ENCODE measurements at places on chromosomes 3 and 15. TPM values are rescaled to one million over a fixed set of nuclear protein-coding genes. Genes with fewer than 3 reads are reported as not detected.

ANKDD1A gene
- 6.7 TPM for polyA plus RNA-seq

ANKUB1 gene
- not detected for polyA plus RNA-seq

DNAJC13 gene
- 9.4 TPM for polyA plus RNA-seq

NLGN1 gene
- polyA plus RNA-seq, result 4.4 TPM

LRRC2 gene
- 4.0 TPM for polyA plus RNA-seq

SOX14 gene
- polyA plus RNA-seq, result 0.39 TPM

P2RY1 gene
- 15.2 TPM for polyA plus RNA-seq

HIGD2B gene
- 0.45 TPM for polyA plus RNA-seq

ZNF620 gene
- 14.1 TPM for polyA plus RNA-seq

GRCh38 chr3:195008816-195009215 is 262.1 kb downstream of the XXYLT1 start:
- no peak overlapping the region for H3K4me3 ChIP-seq
- no peak for DNase-seq
- H3K36me3 ChIP-seq, result no peaks in the 10 kb centered on the region
- no peak overlapping the region for H3K27ac ChIP-seq

GRCh38 chr15:99722406-99722805 is 10.8 kb downstream of the LYSMD4 start:
- DNase-seq, result no peak
- H3K27ac ChIP-seq, result no peak overlapping the region
- no peak overlapping the region for H3K4me3 ChIP-seq
- H3K36me3 ChIP-seq, result no peaks in the 10 kb centered on the region

- H3K4me3 ChIP-seq, result no peak overlapping the region
- DNase-seq, result no peak
- no peaks in the 10 kb centered on the region for H3K27me3 ChIP-seq
These were observed 39.4 kb downstream of the RAB6B start for GRCh38 chr3:133856316-133856715.

DNA sequence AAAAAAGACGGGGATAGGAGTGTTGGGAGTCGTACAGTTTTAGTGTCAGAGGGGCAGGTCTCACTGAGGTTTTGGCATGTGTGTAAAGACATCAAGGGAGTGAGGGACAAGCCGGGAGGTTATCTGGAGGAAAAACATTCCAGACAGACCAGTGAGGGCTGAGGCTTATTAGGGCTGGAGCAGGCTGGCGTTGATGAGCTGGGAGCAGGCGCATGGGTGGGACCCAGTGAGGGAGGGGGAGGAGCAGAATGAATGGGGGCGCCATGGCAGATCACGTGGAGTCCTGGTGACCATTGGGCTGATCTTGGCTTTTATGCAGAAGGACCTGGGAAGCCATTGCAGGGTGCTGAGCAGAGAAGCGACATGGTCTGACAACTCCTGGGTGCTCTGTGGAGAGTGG is 180.2 kb downstream of the SLCO3A1 start:
- DNase-seq, result no peak
- no peaks in the 10 kb centered on the region for H3K36me3 ChIP-seq
- H3K27me3 ChIP-seq, result no peaks in the 10 kb centered on the region
- peaks cover 21% of the 10 kb centered on the region for H3K4me1 ChIP-seq
- H3K27ac ChIP-seq, result no peak overlapping the region
- H3K4me3 ChIP-seq, result no peak overlapping the region

GRCh38 chr3:142500211-142500610 is 52.4 kb upstream of the XRN1 start:
- H3K27me3 ChIP-seq, result no peaks in the 10 kb centered on the region
- no peaks in the 10 kb centered on the region for H3K4me1 ChIP-seq
- no peak overlapping the region for H3K4me3 ChIP-seq
- H3K36me3 ChIP-seq, result no peaks in the 10 kb centered on the region
- H3K27ac ChIP-seq, result no peak overlapping the region

DNA sequence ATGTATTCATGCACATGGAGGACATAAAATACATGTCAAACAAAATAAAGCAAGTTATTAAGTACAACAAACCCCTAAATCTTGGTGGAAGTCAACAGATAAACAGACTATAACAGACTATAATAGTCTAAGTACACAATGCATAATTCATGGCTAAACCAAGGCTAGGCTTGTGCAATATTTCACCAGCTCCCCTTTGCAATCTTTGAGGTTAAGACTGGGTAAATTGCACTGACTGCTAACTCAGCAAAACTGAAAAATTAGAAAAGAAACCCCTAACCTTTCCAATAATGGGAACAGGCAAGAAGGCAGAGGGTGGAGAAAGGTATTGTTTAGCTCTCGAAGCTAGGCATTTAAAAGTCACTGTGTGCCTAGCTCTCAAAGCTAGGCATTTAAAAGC is 304.9 kb upstream of the WNT5A start:
- no peaks in the 10 kb centered on the region for H3K4me1 ChIP-seq
- no peaks in the 10 kb centered on the region for H3K27me3 ChIP-seq
- H3K4me3 ChIP-seq, result no peak overlapping the region
- H3K36me3 ChIP-seq, result no peaks in the 10 kb centered on the region

- no peaks in the 10 kb centered on the region for H3K4me1 ChIP-seq
- H3K36me3 ChIP-seq, result no peaks in the 10 kb centered on the region
- no peak overlapping the region for H3K27ac ChIP-seq
- no peak overlapping the region for H3K4me3 ChIP-seq
- DNase-seq, result no peak
These were observed 38.7 kb downstream of the CHST2 start for GRCh38 chr3:143158014-143158988.

GRCh38 chr3:22994781-22995180 is 208.3 kb upstream of the UBE2E2 start:
- DNase-seq, result no peak
- 0 out of 2 replicates have a peak, but pooled peaks cover 7% of the 10 kb centered on the region for H3K4me1 ChIP-seq
- no peak overlapping the region for H3K4me3 ChIP-seq
- H3K36me3 ChIP-seq, result no peaks in the 10 kb centered on the region
- no peaks in the 10 kb centered on the region for H3K27me3 ChIP-seq

- H3K36me3 ChIP-seq, result no peaks in the 10 kb centered on the region
- no peaks in the 10 kb centered on the region for H3K27me3 ChIP-seq
- no peaks in the 10 kb centered on the region for H3K4me1 ChIP-seq
- no peak for DNase-seq
These were observed 86.9 kb upstream of the PRR23E start for GRCh38 chr3:127106053-127106452.

DNA sequence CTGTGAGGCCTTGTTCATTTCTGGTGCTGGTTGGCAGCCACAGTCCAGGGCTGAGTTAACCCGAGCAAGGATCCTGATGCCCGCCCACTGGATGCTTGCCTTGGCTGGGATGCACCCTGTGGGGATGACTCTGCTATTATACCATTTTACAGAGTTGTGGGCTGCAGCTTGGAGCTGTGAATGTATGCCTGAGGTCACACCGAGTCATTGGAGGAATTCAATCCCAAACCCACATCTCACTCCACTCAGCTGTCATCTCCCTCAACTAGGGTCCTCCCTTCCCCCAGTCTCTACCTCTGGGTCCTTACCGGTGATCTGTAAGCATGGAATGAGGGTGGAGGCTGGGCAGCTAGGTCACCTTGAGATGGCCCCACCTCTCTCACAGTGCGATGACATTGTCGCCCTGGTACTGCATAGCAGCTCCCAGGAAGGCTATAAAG is 22.1 kb downstream of the MAPKAPK3 start:
- peaks cover 18% of the 10 kb centered on the region for H3K4me1 ChIP-seq
- no peaks in the 10 kb centered on the region for H3K36me3 ChIP-seq
- H3K4me3 ChIP-seq, result no peak overlapping the region
- no peak for DNase-seq
- H3K27me3 ChIP-seq, result no peaks in the 10 kb centered on the region

DNA sequence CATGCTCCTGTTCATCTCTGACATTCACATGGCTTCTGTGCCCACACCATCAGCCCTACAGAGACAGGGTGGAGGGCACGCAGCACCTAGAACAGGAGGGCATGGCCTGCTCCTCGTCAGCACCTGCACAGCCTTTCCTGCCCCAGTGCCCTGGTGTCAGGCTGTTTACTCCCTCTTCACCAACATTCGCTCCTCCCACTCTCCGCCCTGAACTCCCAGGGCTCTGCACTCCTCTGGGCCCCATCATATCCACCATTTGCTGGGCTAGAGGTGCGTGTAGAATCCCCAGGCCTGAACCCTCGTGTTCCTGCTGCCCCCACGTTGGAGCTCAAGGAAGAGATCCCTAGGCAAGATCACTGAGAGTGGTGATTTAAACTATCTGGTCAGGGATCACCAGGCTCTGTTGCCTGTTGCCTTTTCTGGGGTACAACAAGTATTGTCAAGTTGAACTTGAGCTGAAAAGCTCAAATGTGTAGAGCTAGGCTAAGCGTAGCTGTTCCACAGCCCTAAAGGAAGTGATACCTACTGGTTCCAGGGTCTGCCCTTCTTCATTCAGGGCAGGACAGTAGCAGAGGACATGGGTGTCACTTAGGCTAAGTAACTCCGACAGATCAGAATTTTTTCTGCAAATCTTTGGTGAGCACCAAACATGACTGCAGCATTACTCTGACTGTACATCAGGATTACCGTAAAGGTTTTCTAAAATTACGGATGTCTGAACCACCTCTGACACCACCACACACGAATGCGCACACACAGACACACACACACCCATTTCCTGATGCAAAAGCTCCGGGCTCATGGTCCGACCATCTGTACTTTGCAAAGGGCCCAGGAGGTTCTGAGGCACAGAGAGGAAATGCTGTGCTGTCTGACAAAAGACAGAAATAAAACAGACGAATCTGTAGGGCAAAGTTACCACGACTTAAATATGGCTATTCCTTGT is 43.7 kb upstream of the GNB5 start:
- DNase-seq, result no peak
- H3K4me1 ChIP-seq, result no peaks in the 10 kb centered on the region
- peaks cover 24% of the 10 kb centered on the region for H3K36me3 ChIP-seq
- no peaks in the 10 kb centered on the region for H3K27me3 ChIP-seq
- H3K27ac ChIP-seq, result no peak overlapping the region
- H3K4me3 ChIP-seq, result no peak overlapping the region

DNA sequence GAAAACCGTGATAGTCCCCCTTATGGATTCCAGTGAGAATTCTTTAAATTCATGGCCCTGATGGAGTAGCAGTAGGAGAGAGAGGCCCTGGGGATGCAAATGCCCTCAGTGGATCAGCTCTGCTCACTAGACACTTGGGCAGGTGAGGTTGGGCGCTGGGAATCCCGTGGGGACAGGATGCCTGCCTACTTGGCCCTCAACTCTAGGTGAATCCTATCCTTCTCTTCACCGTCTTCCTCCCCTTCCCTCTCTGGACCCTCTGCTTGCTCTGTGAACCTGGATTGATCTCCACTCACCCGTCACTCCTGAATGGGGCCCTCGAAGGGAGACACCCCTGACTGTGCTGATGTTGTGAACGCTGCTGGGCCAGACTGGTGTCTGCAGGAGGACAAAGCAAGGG is 77.4 kb downstream of the SEC22A start:
- H3K27me3 ChIP-seq, result no peaks in the 10 kb centered on the region
- no peaks in the 10 kb centered on the region for H3K36me3 ChIP-seq
- no peak for DNase-seq
- no peak overlapping the region for H3K27ac ChIP-seq

DNA sequence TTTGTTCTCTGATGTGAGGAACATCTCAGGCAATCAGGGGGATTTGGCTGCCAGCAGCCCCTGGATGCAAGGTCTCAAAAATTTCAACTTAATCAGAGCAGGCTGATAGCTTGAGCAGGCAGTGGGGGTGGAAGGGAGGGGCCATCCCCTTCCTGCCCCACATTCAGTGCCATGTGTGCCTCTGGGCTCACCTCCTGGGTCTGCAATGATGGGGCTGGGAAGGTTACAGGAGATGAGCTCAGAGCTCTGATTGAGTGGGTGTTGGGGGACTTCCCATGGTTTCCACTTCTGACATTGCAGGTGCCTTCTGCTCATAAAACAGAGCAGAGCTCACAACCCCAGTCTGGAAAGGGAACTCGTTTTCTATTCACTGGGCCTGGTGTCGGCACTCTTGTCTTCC is 37.0 kb downstream of the PARP16 start:
- no peaks in the 10 kb centered on the region for H3K27me3 ChIP-seq
- H3K36me3 ChIP-seq, result no peaks in the 10 kb centered on the region
- no peak overlapping the region for H3K27ac ChIP-seq
- no peak overlapping the region for H3K4me3 ChIP-seq

- no peak for DNase-seq
- no peak overlapping the region for H3K4me3 ChIP-seq
- 0 out of 2 replicates have a peak, but pooled peaks cover 4% of the 10 kb centered on the region for H3K4me1 ChIP-seq
- H3K36me3 ChIP-seq, result no peaks in the 10 kb centered on the region
- no peaks in the 10 kb centered on the region for H3K27me3 ChIP-seq
- no peak overlapping the region for H3K27ac ChIP-seq
These were observed 88.8 kb upstream of the SLC24A5 start for GRCh38 chr15:48031973-48032372.

DNA sequence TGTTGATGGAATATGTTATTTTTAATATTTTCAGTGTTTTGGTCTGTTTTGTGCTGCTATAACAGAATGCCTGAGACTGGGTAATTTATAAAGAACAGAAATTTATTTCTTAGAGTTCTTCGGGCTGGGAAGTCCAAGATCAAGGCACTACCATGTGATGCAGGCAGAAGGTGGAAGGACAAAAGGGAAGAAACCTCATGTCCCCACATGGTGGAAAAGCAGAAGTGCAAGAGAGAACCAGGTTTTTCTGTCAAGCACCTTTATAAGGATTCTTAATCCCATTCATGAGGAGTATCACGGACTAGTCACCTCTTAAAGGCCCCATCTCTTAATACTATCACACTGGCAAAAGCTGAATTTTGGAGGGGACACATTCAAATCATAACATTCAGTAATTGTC is 57.9 kb upstream of the EPHB3 start:
- H3K4me3 ChIP-seq, result no peak overlapping the region
- H3K4me1 ChIP-seq, result 0 out of 2 replicates have a peak, but pooled peaks cover 4% of the 10 kb centered on the region

- DNase-seq, result no peak
- H3K27me3 ChIP-seq, result no peaks in the 10 kb centered on the region
- H3K4me1 ChIP-seq, result no peaks in the 10 kb centered on the region
- no peak overlapping the region for H3K4me3 ChIP-seq
- no peak overlapping the region for H3K27ac ChIP-seq
These were observed 29.8 kb downstream of the PCSK6 start for GRCh38 chr15:101459579-101460300.

GRCh38 chr3:76694063-76694462 is 345.8 kb upstream of the ROBO2 start:
- no peak for DNase-seq
- H3K4me3 ChIP-seq, result no peak overlapping the region
- no peaks in the 10 kb centered on the region for H3K27me3 ChIP-seq
- no peaks in the 10 kb centered on the region for H3K36me3 ChIP-seq

- no peaks in the 10 kb centered on the region for H3K36me3 ChIP-seq
- no peaks in the 10 kb centered on the region for H3K27me3 ChIP-seq
- no peak overlapping the region for H3K4me3 ChIP-seq
- no peak for DNase-seq
- H3K27ac ChIP-seq, result no peak overlapping the region
These were observed 29.3 kb upstream of the SH3BP5 start for GRCh38 chr3:15361494-15362214.
